ENCODE measurements at places on chromosomes 2 and 18. TPM values are rescaled to one million over a fixed set of nuclear protein-coding genes. Genes with fewer than 3 reads are reported as not detected.
A peak's percentile ranks its signal among the peaks of the same experiment; 100 is the strongest.

- DNase-seq: peak; percentile 43
Measured at GRCh38 chr2:127094509-127095366, 12.2 kb downstream of the BIN1 start.

DNA sequence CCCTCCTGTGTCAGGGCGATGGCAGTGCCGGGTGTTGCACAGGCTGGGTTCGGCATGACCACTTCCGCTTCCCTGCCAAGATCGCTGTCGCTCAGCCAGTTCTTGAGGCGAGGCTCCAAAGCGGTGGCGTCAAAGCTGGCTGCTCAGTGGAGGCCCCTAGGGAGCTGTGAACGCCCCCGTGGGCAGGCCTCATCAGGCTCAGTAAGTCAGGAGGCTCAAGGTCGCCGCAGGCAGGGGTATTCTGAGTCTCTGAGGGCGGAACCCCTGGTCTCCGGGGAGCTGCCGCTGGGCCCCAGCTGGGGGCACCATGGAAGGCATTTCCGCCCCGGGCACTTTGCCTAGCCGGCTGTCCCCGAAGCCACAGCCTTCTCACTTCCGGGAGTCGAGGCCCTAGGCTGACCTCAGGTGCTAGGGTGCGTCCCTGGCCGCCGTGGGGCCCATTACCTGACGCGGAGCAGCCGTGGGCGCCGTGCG lies 210.4 kb downstream of the SOCS6 start:
- peak; percentile 1 for DNase-seq

DNA sequence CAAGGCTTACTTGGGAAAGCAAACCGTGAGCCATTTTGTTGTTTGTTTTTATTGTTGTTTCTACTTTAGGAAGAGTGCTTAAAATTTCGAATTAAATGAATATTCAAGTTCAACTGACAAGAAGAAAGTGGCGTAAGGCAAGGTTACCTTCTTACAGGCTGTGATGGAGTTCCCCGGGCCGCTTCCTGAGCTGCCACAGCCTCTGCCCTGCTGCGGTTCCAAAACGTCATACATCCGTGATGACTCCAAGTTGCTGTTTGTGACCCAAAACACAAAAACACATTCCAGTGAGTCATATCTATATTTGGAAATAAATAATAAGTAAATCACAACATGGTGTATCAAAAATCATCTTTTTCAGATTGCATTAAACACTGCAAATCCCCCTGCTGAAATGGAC lies 49.7 kb downstream of the SPHKAP start:
- DNase-seq: no peak

GRCh38 chr2:96685577-96686459 lies 43.3 kb downstream of the FER1L5 start:
- DNase-seq: peak; percentile 58

GRCh38 chr2:170180031-170180566 lies 2.2 kb downstream of the MYO3B start:
- DNase-seq: no peak

DNA sequence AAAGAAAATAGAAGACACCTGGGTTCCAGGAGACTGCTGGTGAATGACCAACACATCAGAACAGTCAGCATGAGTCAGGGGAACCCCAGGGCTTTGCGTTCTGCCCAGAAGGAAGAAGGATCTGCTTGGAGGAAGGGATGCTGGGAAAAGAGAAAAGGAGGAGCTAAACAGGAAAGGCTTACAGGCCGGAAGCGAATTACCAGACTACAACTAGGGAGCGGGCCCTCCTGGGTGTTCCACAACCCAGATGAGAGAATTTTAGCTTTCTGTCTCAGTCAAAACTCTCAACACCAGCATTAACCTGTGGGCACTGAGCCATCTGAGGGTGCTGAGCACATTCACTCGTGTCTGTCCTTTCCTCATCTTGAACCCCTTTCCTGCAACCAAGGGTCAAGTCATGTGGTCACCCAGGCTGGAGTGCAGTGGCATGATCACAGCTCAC lies 19.2 kb downstream of the CDC42EP3 start:
- peak; percentile 45 for DNase-seq

DNA sequence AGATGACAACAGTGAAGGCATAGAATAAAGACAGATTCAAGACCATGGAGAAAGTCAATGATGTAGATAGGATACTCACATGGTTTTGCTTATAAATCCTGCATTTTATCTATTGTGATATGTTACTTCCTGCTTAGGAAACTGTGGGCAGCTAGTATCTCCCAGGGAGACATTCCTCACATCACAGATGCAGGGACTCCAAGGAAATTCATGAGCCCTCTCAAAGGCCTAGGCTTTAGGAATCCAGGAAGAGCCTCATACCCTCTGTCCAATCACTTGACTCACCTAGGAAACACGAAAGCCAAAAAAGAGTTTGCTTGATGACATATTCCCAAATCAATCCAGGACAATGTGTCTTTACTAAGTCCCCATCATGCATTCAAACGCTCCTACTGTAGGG lies 247.8 kb upstream of the KLHL29 start:
- DNase-seq: no peak

GRCh38 chr2:169172151-169172735 lies 102.9 kb downstream of the DHRS9 start:
- DNase-seq: no peak

DNA sequence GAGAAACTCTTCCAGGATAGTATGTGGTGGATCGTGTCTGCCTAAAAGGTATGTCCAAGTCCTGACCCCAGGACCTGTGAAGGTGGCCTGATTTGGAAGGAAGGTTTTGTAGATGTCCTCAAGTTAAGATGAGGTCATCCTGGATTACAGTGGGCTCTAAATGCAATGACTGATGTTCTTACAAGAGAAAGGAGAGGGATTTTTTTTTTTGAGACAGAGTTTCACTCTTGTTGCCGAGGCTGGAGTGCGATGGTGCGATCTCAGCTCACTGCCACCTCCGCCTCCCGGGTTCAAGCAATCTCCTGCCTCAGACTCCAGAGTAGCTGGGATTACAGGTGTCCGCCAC lies 19.9 kb downstream of the MBP start:
- DNase-seq: no peak

GRCh38 chr2:235820571-235820970 lies 326.7 kb downstream of the AGAP1 start:
- no peak for DNase-seq

DNA sequence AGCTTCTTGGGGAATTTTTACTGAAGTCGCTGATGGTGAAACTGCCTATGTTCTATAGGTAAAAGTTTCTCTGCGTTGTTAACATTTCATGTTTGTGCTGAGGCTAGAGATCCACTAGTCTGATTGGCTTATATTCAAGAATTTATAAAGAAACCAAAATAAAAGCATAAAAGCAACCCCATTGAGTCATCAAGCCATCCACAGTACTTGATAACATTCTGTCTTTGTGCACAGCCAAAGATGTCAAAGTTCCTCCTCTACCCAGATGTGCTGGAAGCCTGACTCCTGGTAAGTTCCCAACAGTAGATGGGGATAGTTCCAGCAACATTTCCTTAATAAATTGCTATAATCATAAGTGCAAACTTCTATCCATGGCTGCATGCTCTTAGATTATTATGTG lies 107.8 kb downstream of the TANC1 start:
- peak; percentile 95 for DNase-seq

DNA sequence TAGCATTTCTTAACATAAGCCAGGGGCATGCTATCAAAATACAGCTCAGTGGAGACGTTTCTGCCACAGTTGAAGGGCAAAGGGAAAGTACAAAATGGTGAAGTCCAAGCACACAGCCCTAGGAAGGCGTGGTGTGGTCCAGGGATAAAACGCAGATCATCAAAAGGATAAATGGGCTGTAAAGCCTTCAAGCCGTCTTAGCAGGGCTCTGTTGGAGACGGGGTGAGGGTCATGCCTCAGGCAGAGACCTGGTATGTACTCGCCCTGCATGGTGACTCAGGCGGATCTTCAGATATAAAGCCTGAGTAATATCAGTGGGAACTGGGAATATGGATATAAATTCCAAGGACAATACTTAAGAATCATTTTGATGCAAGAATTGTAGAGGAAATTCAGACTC lies 61.2 kb downstream of the NGEF start:
- DNase-seq: peak; percentile 56

- peak; percentile 51 for DNase-seq
Measured at GRCh38 chr2:85755122-85756027, 1.6 kb downstream of the ATOH8 start.

The OST4 gene
- 239 TPM for total RNA-seq

The ZBTB14 gene
- total RNA-seq: 14.2 TPM

The ESPNL gene
- total RNA-seq: 4.2 TPM

GRCh38 chr18:27382567-27383216 lies 197.6 kb upstream of the CHST9 start:
- no peak for DNase-seq

The FAM124B gene
- total RNA-seq: under 0.01 TPM

DNA sequence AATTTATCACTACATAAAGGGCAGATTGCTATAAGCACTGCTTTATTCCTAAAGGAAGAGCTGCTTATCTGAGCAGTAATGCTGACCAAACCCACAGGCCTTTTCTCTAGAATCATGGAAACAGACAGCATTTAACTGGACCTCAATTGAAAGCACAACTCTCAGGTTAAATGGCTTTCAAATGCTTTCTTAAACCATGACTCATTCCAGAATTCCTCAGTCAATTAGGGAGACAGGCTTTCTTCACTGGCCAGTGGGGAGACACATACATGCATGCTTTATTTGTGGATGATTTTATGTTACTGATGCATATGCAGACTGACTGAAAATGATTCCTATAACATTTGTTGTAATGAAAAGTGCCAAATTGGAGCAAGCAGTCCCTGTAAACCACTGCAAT lies 114.6 kb downstream of the ACVR1 start:
- DNase-seq: no peak

The IHH gene
- total RNA-seq: not detected

- no peak for DNase-seq
Measured at GRCh38 chr2:188217264-188217663, 74.4 kb upstream of the GULP1 start.

GRCh38 chr18:70578480-70578879 lies 289.6 kb downstream of the SOCS6 start:
- DNase-seq: no peak

GRCh38 chr2:2192091-2192955 lies 138.8 kb downstream of the MYT1L start:
- no peak for DNase-seq

- no peak for DNase-seq
Measured at GRCh38 chr2:157783245-157783644, 92.9 kb downstream of the ACVR1 start.

DNA sequence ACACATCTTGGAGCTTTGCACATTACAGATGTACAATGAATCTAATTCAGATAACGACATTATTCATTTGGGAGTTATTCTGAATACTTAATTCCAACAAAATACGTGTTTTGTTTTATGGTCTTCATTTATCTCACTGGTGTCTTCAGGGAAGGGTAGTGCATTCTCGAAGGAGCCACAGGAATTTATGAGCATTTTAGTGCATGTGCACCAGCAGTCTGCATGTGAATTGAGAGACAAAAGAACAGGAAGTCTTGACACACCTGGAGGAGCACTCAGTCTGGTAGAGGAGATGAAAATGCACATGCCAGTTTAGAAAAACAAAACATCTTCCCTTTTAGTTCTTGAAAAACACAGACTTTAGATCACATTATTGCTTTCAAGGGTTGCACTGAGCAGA lies 228.7 kb downstream of the LRATD1 start:
- DNase-seq: no peak

DNA sequence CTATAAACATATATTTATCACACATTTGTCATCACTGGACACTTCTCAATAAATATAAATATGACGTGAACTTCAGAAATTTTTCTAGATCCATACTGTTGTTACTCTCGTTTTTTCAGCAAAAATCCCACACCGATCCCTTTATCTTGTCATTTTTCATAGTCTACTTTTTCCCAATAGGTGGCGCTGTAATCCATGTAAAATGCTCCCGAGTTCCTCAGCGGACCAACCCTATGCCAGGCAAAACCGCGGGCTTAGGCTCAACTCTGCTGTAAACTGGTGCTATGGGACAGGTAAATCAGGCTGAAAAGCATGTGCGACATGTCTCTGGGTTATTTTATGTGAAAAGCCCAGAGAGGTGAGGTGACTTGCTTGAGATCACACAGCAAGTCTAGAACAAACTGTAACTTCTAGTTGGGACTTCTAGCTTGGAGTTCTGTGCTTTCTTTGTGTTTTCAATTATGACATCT lies 104.0 kb downstream of the COBLL1 start:
- peak; percentile 74 for DNase-seq

The RAB6C gene
- under 0.01 TPM for total RNA-seq

The SNTG2 gene
- under 0.01 TPM for total RNA-seq

DNA sequence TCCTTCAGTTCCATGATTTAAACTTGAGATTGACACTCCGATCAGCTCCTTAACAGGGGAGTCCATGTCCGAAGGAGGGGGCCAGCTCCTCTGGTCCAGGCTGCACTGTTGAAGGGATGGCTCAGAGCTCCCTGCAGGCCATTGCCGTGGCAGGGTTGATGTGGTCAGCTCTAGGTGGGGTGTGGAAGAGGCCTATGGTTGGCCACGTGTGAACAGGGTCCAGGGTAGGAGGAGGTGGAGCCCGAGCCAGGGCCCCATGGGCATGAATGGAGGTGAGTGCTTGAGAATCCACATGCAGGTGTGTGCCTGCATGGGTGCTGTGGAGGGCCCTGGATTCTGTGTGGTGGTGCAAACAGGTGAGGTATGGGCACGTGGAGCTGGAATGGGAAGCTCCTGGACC lies 1.1 kb downstream of the SPEG start:
- DNase-seq: no peak

The DSC1 gene
- total RNA-seq: not detected

The REG1B gene
- total RNA-seq: not detected

DNA sequence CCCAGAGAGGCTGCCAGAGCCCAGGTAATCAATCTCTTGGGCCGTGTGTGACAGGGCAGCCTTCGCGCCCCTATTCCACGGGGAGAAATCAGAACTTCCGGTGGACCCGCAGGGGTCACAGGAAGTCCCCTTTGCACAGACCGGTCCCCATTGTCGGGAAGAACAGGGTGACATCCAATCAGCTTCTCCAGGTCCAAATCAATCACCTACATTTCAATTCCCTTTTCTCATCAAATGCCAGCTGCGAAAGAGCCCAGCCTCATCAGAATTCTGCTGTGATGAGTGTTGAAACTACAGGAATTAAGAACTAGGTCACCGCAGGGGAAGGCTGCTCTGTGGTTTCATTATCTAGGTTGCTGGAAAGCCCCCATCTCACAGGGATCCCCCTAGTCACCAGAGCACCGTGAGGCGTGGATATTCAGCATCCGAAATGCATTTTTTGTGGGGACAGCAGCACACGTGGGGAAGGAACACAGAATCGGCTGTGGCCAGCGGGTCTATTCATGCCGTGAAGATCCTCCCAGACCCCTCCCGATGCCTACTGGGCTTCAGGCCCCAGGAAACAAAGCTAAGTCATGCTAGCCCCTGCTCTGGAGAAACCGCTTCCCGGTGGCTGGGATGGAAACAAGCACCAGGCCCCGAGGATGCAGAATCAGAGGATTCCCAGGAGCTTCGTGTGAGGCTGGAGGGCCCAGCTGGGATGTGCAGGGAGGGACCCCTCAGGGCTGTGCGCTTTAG lies 193.7 kb upstream of the ID2 start:
- no peak for DNase-seq
